ENCODE measurements at places on chromosomes 7 and 10.
A peak's percentile ranks its signal among the peaks of the same experiment; 100 is the strongest.

DNA sequence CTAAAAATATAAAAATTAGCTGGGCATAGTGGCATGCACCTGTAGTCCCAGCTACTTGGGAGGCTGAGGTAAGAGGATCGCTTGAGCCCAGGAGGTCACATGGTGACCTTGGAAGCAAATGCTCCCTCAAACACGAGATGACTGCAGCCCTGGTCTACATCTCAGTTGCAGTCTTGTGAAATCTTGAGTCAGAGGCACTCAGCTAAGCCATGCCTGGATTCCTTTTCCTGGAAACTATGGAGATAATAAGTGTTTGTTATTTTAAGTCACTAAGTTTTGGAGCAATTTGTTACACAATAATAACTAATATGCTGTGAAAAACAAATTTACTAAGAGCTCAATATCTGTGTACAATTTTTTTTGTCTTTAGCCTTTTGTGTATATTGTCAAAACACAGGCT is 284.3 kb upstream of the KAT6B start:
- no peak for DNase-seq

- no peak for DNase-seq
Observed at GRCh38 chr10:60615541-60615940, 162.7 kb upstream of the CDK1 start.

DNA sequence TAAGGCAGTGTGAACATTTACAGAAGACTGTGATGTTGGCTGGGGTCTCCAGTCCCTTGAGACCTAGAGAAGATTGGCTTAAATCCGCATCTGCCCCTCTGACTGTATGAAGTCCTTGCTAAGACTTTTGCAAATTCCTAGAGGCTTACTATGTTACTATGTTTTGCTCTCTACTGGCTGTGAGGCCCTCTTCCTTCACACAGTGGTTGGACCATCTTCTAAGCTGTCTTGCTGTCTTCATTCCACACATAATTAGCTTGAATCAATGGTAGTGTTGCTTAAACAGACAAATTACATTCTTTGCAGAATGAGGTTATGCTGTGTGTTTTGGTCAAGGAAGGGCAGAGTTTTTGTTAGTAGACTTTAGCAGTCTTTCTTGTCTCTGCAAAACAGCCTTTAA is 658.0 kb downstream of the TYW1 start:
- no peak for DNase-seq

- DNase-seq: peak; percentile 93
Observed at GRCh38 chr10:6086375-6087233, 2.2 kb upstream of the RBM17 start.

GRCh38 chr10:35635576-35635975 is 6.5 kb downstream of the FZD8 start:
- DNase-seq: peak; percentile 41

DNA sequence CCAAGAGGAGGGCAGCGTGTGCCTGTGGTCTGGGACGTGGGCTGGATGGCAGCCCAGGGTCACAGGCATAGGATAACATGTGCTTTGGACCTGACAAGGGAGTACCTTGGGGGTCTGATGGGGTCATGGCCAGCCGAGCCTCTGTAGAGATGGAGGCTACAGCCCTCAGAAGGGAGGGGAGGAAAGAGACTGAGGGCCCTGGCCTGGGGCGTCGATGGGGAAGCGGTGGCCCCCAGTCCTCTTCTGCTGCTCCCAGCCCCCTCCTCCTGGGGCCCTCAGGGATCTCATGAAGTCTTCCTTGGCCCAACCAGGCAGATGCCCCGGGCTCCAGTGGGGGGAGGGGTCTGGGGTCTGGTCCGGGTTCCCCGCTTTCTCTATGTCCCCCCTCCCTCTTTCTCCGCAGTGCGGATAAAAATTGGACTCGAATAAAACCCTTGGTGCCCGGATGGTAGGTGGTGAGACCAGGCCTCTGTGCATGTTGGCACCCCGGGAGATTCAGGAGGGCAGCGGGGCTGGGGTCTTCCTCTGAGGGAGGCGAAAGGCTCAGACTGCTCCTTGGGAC is 15.6 kb upstream of the HSPB1 start:
- no peak for DNase-seq

DNA sequence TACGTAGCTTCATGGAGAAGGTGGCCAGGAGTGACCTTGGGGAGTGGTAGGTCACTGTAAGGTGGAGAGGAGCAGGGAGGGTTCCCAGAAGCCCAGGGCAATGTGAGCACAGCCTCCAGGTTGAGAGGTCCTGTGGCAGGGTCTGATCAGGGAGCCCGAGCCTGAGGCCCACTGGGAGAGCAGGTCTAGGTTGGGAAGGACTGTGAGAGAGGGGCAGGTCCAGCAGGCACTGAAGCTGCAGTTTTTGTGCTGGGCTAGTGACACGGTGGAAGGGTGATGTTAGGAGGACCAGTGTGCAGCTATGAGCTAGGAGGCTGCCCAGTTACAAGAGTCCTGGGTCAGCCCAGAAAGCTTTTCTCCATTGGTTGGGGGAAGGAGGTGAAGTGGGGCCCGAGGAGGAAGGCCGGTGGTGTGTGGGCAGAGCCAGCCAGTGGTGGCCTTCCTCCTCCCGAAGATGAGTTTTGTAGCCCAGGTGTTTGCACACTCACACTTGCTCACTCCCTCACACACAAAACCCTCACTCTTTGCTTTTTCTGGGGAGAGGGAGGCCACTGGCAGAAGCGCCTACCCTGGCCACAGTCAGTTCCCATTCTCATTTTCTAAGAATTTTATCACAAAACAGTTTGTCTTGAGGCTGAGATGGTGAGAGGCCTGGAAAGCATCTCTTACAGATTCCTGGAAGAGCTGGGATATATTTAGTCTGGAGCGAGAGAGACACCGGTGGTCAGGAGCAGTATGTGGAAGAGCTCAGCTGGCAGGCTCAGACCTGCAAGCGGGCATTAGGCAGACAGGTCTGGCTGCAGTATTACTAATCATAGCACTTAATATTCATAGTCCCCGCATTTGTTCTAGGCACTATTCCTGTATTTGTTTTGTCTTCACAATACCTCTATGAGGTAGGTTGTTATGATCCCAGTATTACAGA is 57.1 kb downstream of the ZNF467 start:
- DNase-seq: no peak

DNA sequence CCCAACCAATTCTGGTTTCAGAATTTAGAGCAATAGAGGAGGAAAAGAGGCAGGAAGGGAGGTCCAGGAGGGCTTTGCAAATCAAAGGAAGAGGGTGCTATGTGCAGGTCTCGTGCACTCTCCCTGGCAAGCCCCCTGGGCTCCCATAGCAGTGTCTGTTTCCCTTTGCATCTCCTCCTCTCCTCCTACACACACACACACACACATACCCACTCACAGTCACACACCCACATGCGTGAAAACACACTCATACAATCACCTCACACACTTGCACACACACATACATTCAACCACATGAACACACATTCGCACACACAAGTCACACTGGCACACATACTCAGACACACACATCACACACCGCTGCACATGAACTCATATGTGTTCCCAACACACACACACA is 105.3 kb downstream of the OAT start:
- DNase-seq: no peak

- DNase-seq: no peak
Observed at GRCh38 chr10:17235136-17235535, 7.1 kb downstream of the VIM start.

DNA sequence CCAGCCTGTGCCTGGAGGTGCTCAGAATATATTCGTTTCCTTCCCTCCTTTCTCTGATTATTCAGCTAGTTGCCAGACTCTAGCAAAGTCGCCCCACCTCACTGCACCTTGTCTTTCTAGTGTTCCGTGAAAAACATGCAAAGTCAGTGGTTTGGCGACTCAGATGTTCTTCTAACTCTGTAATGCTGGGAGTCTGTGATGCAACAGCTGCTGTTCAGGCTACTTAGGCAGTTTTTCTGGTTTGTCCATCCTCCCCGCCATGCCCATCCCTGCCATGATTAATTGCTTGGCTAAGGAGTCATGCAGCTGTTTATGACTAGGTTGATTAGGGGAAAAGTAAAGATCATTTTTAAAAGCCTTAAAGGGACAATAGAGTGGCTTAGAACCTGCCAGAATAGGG is 99.4 kb downstream of the MTPN start:
- peak; percentile 15 for DNase-seq

- no peak for DNase-seq
Observed at GRCh38 chr7:99958564-99959227, 17.1 kb downstream of the AZGP1 start.

- DNase-seq: no peak
Observed at GRCh38 chr10:73486601-73487000, 9.2 kb downstream of the PPP3CB start.

DNA sequence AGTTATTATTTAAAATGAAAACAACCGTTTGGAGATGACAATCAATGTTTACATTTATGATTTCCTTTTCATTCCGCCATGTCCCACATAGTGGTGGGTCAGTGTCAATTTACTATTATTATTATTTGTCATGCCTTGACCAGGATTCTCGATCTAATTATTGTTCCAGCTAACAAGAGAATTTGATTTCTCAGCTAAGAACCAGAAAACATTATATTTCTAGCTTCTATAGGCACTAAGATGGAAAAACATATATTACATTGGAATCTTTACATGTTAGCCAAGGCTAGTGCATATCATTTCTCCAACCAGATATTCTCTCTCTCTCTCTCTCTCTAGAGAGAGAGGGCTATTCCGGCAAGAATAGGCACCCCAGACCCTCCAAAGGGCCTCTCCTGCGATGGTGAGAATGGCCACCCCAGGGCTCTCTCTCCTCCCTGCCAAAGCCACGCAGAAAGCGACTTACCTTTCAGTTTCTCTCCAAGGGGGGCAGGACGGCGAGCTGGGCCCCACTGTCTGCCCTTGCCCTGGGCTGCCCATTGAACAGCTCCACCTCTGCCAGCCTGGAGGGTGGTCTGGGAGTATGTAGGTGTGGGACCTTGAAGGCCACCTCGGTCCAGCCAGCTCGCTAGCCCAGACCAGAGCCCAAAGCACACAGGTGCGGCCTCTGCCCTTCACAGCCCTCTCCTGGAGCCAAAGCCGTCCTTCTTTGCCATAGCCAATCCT is 2.4 kb downstream of the HOXA3 start:
- DNase-seq: no peak

GRCh38 chr7:156638443-156639077 is 2.0 kb upstream of the RNF32 start:
- DNase-seq: no peak

DNA sequence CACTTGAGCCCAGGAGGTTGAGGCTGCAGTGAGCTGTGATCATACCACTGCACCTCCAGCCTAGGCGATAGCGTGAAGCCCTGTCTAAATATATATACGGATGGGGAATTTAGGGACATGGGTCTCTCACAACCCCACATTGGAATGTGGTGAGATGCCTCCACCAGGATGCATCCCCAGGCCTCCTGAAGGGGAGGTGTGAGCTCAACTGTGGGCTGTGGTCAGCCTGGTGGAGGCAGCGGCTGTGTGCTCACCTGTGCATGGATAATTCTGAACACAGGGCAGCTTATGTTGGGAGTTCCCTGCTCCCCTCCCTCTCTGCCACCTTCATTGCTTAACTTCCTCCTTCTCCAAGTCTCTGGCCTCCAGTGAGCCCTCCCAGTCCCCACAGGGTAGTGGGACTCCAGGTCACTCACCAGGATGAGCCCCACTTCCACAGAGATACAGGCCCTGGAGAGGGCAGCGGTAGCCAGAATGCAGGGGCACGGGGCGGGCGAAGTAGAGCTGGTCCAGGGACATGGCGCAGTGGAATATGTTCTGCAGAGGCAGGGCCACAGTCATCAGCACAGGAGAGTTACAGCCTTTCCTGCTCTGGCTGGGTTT is 30.4 kb downstream of the PYROXD2 start:
- no peak for DNase-seq

- DNase-seq: no peak
Observed at GRCh38 chr10:60973086-60973485, 29.1 kb upstream of the RHOBTB1 start.

DNA sequence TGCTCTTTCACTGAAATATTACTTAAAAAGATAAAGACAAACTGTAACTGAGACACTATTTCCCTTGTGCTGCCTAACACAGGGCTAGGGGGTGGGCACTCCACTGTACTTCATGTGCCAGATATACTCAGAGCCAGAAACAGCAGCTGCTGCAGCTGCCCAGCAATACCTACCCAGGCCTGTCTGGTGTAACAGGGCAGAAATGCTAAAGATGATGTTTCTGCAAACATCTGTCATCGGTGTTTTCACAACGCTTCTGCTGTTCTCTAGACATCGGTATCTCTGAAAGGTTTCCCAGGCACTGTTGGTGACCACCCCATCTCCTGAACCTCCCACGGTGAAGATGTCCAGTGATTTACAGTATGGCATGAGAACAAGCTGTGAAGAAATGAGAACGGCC is 42.7 kb downstream of the LAMB1 start:
- DNase-seq: no peak

DNA sequence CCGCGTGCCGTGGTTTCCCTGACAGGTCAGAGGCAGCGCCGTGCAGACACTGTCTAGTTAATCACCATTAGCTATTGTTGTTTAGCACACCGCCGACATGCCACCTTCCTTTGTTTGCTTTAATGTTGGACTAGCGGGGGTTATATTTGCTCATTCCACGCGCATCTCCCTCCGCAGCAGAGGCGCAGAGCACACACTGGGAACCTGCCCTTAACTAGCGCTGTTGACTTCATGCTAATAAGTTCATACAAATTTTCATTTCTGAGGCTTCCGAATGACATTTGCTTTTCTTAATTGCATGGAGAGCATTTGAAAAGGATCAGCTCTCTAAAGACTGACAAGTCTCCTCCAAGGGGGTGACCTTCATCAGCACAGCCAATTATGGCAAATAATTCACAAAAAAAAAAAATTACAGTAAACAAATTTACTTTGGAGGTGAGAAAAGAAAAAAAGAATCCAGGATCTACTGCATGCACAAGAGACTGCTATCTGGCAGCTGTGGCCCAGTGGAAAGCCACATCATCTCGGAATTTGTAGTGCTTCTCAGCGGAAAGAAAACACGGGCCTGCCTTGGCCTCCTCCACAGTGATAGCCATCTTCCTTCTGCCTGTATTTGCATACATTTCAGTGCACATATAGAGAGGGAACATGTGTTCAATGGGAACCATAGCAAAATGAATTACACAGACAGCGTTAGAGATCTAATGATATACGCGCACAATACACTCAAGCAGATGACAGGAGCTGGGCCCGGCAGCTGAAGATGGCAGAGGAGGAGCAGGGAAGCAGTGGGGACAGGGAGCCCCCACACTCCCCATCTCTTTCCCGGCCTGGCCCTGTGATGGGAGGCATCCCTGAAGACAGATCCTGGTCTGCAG is 94.2 kb downstream of the EBF3 start:
- DNase-seq: no peak

- DNase-seq: no peak
Observed at GRCh38 chr10:90969121-90969534, 48.2 kb upstream of the ANKRD1 start.

DNA sequence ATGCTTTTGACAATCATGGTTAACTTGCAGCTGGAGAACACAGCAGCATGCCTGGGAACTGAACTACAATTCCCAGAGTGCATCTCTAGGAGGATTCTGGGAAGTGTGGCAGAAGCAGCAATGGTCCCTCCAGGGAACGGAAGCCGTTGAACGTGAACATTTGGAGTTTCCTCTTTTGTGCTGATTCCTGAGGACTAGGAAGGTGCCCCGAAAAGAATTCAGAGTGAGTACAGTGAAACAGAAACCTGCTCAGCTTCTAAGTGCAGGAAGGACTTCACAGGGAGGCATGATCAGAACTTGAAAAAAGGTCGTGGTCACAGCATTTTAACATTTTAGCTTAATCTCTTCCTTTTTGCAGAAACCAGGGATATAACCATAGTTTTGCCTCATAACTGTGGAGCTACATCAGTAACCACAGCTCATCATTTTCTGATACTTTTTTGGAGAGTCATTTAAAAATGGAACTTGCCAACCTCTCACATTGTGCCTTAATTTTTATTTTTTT is at the start of gene NUDT13:
TSS of gene NUDT13 (plus strand) at position 111 of the 505 bp plus-strand sequence. CDS start 3,911 bp downstream, outside the sequence.
- DNase-seq: peak; percentile 61

GRCh38 chr10:91017198-91017597 is 96.3 kb upstream of the ANKRD1 start:
- DNase-seq: no peak
